ENCODE measurements at places on chromosomes 11 and 22. TPM values are rescaled to one million over a fixed set of nuclear protein-coding genes. Genes with fewer than 3 reads are reported as not detected.

MPZL2 gene
- 3.8 TPM for total RNA-seq

GRAMD1B gene
- 11.0 TPM for total RNA-seq

KRTAP5-8 gene
- not detected for total RNA-seq

DRICH1 gene
- not detected for total RNA-seq

ALDH3B2 gene
- total RNA-seq = not detected

RAG2 gene
- total RNA-seq = not detected

TRABD gene
- total RNA-seq = 43.7 TPM

C11orf54 gene
- 18.5 TPM for total RNA-seq

BTBD10 gene
- 21.4 TPM for total RNA-seq

ATL3 gene
- total RNA-seq = 43.0 TPM

OR6A2 gene
- total RNA-seq = not detected

LZTR1 gene
- total RNA-seq = 48.3 TPM

CENATAC gene
- total RNA-seq = 7.2 TPM

NLRX1 gene
- 19.1 TPM for total RNA-seq

Measured in mesangial cell (primary cell).